Left cardiac atrium (tissue), 4 donors: ENCODE measurements at places on chromosomes 5 and 9.

GRCh38 chr5:82313016-82313415, 34.9 kb upstream of the RPS23 start:
- DNase-seq: no peak

DNA sequence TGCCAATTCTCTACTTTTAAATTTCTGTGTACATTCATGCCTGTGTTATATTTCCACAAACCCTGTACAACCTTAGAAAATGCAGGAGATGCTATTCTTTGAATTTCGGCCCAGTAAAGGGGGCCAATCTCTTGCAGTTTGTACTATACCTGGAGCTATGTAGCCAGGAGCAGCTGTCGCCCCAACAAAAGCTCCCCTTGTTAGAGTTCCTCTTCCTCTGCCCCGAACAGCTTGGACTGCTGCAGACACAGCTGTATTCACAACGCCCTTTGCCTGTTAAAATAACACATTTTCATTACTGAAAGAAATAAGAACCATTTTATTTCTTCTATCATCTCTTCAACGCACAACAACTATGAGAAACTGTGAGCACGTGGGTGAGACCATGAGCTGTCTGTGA, 99.2 kb downstream of the GPR21 start:
- no peak for DNase-seq

- peak; percentile 73 for DNase-seq
Measured at GRCh38 chr9:130243015-130243881, 22.3 kb upstream of the HMCN2 start.

DNA sequence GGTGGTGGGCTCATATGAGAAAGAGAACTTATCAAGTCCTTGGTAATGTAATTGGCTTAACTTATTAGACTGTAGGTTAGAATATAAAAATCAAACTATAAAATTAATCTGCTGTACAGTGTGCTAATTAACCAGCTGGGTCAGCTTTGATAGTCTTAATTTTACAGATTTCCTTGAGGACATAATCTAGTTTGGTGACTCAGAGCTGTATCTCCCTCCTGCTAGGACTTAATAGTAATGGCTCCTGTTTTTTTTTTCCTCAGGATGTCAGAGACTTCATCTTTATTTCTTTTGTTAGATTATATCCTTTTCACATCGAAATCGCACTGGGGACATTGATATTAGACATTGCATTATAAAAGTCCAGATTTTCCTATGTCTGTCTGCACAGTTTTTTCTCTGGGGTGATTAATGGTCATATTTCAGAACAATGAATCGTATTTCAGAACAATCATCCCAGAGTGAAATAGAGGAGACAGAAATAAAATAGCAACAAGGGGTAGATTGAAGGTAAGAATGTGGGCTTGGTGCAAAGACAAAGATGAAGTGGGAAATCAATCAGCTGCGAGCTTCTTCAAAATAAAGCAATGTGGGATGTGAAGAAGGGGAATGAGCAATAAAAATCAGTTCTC, 346.4 kb upstream of the RIOK2 start:
- DNase-seq: no peak

GRCh38 chr5:42991404-42992087, 48.6 kb downstream of the ANXA2R start:
- no peak for DNase-seq

DNA sequence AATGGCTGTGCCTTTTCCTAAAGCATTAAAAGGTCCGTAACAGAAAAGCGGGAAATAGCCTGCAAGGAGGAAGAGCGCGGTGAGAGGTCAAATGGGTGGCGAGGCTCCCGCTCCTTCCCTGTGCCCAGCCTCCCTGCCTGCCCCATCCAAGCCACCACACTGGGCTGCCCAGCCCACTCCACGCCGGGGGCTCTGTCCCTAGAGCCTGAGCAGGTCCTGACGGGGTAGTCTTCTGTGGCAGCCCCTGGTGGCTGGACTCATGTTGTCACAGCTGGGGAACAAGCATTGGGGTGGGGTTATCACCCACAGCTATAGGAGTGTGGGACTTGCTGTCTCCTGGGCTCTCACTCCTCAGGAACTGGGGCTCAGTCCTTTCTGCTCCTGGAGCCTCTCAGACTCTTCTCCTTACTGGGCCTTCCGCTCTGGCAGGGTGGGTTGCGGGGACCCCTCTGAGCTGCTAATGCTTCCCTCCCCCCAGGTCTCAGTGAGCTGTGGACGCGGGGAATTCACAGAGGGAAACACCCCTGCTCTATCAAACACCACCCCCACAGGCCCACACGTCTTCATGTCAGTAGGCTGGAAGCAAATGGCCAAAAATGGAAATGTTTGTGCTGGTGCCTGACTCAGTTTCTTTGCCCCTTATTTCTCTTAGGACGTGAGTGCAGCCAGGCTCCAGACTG, 152.4 kb upstream of the PHYKPL start:
- peak; percentile 11 for DNase-seq

GRCh38 chr5:116847960-116848359, 273.3 kb upstream of the SEMA6A start:
- no peak for DNase-seq

- DNase-seq: no peak
Measured at GRCh38 chr9:133051281-133051900, 10.4 kb upstream of the CEL start.

DNA sequence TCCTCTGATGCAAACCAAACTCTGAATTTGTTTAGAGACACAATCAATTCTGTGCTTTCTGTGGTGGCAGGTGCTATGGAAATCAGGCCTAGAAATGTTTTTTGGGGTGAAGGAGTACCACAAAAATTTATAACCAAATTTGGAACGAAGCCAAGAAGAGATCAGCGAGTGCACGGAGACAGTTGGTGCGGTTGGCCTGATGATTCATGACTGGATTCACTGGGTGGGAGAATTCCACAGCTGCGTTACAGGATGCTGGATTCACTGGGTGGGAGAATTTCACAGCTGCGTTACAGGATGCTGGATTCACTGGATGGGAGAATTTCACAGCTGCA, 135.6 kb upstream of the IRX4 start:
- DNase-seq: no peak

GRCh38 chr9:34546834-34547827, 24.3 kb upstream of the ENHO start:
- DNase-seq: peak; percentile 67

GRCh38 chr5:150085191-150085912, 1.0 kb downstream of the CSF1R start:
- no peak for DNase-seq

DNA sequence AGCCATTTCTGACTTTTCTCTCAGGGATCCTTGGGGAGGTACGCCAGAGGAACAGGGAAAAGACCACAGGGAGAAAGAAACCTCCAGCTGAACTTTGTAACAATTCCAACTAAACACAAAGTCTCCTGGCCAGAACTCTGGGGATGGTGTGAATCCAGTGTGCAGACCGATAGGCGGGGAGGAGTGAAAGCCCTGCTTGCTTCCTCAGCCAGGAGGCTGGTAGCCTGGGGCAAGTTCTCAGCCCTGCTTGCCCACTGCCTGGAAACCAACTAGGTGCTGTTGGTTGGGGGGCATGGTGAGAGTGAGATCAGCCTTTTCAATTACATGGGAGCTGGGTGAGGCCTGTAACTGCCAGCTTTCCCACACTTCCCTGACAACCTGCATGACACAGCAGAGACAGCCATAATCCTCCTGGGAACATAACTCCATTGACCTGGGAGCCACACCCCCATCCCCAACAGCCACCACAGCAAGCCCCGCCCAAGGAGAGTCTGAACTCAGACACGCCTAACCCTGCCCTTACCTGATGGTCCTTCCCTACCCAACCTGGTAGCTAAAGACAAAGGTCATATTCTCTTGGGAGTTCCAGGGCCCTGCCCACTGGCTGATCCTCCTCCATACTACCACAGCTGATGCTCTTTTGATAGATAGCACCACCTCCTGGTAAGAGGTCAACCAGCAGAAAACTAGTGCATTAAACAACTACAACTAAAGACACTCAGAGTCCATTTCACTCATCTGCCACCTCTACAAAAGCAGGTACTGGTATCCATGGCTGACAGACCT, 100.1 kb upstream of the TNFAIP8 start:
- DNase-seq: no peak

DNA sequence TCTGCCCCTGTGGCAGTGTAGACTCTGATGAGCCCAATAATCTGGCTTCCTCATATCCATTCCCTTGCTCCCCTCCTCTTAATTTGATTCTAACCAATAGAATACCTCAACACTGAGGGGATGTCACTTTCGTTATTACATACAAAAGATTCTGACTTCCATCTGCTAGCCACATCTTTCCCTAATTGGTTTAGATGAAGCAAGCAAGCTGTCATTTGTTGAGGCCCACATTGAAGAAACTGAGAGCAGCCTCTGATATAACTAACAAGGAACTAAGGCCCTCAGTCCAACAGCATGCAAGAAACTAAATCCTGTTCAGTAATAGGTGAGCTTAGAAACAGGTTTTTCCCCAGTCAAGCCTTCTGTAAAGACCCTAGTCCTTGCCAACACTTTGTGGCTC, 5.8 kb downstream of the ADAMTS6 start:
- DNase-seq: no peak

DNA sequence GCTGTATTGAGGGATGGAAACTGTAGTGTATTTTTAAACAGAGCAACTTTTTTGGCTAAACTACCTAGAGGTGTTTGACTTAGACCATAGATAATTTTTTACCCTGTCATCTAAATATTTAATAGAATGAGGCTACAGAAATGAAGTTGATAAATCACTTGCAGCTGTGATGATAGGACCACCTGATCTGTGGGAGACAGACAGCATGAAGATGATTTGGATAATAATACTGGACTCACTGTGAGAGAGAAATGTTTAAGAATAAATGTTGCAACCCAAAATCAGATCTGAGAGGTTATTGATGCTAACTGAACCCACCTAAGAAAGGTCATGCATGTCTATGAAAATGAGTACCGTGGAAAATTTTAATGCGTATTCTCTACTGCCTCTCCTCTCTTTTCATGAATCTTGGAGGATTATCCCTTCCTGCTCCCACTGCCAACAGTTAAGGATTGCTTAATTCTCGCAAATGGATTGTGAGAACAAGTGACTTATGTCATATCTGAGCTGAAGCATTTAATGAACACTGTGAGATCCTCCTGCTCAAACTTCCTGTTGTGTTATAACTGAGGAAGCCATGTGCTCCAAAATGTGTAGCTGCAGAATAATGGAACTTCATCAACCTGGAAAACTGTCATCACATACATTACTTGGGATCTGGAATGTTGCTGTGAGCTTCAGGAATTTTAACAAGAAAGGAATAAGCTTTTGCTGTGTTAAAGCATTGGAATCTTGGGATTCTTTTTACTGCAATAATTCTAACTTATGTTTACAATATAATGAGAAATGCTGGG, 617.9 kb upstream of the CDH18 start:
- DNase-seq: no peak

DNA sequence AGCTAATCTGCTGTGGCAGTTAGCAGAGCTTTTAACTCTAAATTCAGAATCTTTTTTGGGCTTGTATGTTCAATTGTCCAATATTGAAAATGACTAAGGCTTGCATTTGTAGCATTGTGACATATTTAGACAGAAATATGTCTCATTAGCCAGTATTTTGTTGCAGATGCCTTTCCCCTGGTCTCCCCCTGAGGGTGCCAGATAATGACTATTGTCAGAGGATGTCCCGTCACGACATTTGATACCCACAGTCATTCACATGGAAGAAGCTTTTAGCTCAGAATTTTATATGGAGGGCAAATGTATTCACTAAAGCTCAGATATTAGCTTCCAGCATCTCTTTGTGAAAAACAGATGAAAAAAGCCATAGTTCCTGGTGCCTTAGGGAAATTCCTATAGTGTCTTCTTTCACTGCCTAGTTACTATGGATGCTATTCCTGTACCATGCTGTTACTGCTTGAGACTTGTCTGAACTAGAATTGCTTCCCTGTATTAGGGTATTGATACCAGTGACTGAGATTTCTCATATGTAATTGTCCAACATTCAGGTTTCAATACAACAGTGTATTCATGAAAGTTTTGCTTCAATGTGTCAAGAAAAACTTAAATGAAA, 96.2 kb downstream of the CCDC192 start:
- DNase-seq: no peak

- DNase-seq: no peak
Measured at GRCh38 chr5:179188636-179189035, 128.5 kb downstream of the ZNF354C start.

DNA sequence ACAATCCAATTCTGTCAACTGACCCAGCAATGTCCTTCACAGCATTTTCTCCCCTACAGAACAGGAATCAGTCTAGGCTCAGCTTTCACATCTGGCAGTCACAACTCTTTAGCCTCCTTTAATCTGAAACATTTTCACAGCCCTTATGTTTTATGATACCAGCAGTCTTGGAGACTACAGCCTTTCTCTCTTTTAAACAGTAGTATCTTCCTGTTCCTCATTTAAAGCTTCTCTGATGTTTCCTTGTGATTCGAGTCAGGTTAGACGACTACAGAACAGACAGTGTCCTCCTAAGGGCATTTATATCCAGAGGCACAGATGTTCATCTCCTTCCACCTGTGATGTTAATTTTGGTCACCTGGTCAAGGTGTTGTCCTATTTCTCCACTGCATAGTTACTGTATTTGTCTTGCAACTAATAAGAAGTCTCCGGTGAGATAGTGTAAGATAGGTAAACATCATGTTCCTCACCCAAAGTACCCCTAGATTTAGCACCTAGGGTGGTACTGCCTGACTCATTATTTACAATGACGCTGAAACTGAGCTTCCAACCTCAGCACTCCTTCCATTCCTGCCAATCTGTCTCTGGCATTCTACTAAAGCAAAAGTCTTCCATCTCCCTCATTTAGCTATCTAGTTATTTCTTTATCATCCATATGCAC, 20.7 kb downstream of the TTC39B start:
- DNase-seq: no peak

DNA sequence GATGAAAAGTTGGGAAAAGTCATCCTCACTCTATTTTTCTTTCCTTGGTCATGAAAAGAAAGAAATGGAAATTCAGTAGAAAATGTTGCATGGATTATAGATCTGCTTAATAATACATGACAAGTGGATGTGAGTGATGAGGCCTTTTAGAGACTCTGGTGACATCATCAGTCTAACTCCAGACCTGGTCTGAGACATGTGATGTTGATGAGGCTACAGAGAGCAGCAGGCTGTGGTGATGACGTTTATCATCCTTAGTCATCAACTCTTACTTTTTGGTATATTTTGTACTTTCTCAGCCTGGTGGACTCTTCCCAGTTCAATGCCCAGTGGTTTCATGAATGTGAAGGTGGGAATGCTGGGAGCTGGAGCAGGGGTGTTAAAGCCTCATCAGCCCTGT, 116.4 kb downstream of the TTLL11 start:
- DNase-seq: no peak

DNA sequence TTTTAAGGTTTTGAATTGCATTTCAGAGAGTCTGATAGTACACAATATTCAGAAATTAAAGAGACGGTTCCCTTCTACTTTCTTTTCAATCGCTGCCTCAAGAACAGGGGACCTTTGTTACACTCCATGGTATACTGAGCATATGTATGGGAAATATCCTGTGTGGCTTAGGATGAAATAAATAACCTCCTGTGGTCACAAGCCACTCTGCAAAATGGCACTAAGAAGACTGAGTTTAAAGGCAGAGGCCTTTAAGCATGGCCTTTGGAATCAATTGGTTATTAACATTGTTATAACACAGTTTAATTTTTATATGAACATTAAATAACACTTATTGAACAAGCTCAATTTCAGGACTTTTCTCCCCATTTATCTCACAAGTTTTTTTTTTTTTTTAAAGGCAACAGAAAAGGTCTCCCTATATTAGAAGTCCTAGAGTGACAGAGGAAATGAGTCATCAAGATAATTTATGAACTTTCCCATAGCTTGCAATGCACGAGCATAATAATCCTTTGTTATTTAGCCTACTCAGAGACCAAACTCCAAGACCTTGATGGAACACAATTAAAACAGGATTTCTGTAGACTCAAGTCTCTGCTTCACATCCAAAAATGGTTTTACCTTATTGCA, 341.9 kb downstream of the TMEM167A start:
- DNase-seq: no peak
